Right atrium auricular region (tissue), 2 donors: ENCODE measurements at places on chromosomes 4 and X. TPM values are rescaled to one million over a fixed set of nuclear protein-coding genes. Genes with fewer than 3 reads are reported as not detected.

DNA sequence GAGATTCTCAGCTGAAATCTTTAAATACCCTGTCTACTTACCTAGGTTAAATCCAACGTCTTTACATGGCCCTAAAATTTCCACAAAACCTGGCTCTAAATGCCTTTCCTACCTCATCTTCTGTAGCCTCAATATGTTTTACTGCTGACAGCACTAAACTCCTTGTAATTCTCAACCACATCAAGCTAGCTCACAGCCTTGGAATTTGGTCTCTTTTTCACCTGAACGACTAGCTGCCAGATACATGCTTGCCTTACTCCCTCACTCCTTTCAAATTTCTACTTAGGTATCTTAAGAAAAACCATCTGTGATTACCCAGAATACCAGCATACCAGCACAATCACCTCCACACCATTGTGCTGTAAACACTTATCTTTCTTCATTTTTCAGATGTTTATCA, 635.6 kb upstream of the PCDH10 start:
- no peak for DNase-seq

Gene BEX1
- 49.2 TPM for total RNA-seq

- no peak for DNase-seq
These were observed 168.1 kb upstream of the MAP3K15 start for GRCh38 chrX:19683358-19683757.

DNA sequence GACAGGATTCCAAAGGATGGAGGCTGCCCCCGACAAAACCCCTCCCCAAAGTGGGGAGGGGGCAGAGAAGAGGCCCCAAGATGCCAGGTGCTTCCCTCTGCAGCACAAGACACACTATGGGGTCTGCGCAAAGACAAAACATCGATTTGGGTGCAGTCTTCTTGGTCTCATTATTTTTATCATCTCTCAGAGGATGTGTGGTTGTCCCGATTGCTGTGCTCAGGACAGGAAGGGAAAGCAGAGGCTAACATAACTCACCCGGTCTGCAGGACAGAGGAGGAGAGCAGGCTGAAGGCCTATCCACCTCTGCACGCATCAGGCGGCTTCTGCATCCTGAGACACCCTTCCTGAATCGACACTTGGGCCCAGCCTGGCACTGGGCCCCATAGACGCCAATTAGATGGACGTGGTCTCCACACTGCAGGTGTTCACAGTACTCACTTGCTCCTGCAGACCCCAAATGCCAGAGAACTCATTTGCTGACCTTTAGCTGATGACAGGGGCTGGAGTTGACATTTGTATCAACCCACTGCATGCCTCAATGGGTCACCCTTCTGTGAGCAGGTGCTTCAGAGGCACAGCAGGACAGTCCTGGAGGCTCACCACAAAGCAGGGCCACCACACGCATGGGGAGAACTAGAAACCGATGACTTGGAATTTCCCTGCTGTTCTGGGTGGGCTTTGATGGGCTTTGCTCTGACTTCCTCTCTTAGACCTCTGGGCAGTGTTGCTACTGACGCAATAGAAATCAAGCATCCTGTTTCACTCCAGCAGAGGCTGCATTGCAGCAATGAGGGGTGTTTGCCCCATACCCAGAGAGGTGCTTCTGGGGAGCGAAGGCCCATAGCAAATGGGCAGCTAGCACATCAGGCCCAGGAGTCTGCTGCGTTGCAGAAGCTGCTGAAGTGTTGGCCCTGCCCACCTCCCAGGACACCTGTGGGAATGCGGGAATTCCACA, 96.3 kb upstream of the ENPP6 start:
- DNase-seq = peak; percentile 58

GRCh38 chrX:18461431-18461830, 36.0 kb downstream of the CDKL5 start:
- no peak for DNase-seq

Gene MAGEC3
- total RNA-seq = not detected

Gene GRIA2
- total RNA-seq = not detected

Gene AFF2
- 3.2 TPM for total RNA-seq

Gene CTAG2
- not detected for total RNA-seq

- DNase-seq = no peak
These were observed 23.4 kb downstream of the CCNI start for GRCh38 chr4:77052352-77052751.

- no peak for DNase-seq
These were observed 147.2 kb upstream of the MBNL3 start for GRCh38 chrX:132636080-132636479.

Gene CDS1
- 0.30 TPM for total RNA-seq

- no peak for DNase-seq
These were observed 2.1 kb downstream of the ASMTL start for GRCh38 chrX:1450361-1451161.

Gene MTCP1
- total RNA-seq = 0.85 TPM

Gene PRMT9
- total RNA-seq = 5.0 TPM

Gene RGN
- 7.3 TPM for total RNA-seq

Gene CRMP1
- 1.1 TPM for total RNA-seq

Gene SLC26A1
- total RNA-seq = not detected

- no peak for DNase-seq
These were observed 202.9 kb upstream of the NPY2R start for GRCh38 chr4:155005395-155006090.

DNA sequence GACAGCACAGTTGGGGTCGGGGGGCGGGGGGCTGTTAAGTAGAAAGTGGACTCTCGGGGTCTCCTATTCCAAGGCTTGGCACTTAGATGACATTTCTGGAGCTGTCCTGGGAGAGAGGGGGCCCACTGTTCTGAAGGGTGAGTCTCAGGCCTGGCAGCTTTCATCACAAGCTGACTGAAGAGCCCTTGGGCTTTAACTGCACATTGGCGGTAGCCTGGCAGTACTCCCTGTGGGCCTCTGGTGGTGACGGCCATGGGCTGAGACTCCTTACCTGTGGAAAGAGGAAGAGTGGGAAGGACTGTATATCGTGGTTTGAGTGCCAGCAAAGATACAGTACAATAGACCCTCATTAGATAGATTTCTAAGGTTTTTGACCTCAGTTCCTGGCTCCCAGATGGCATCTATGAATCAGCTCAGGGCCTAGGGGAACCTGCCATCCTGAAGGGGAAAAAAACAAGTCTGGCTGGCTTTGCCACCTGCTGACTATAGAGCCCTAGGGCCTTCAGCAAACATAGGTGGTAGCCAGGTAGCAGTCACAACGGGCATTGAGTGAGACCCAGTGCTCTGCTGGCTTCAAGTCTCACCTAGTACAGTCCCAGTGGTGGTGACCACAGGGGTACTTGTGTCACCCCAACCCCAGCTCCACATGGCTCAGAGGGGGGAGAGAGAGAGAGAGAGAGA, 87.9 kb downstream of the ANKRD17 start:
- no peak for DNase-seq

DNA sequence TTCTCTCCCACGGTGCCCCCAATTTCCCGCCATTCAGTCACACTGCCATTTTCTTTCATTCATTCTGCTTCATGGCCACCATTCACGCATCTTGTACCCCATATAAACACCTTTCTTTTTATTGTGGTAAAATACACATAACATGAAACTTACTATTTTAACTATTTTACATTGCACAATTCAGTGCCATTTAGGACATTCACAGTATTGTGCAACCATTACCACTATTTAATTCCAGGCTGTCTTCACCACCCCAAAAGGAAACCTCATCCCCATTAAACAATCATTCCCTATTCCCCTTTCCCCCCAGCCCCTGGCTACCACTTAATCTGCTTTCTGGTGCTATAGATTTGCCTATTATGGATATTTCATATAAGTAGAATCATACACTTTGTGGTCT, 15.9 kb downstream of the SPACA5 start:
- DNase-seq = no peak

- DNase-seq = no peak
These were observed 549.0 kb upstream of the GRID2 start for GRCh38 chr4:91754716-91755115.

DNA sequence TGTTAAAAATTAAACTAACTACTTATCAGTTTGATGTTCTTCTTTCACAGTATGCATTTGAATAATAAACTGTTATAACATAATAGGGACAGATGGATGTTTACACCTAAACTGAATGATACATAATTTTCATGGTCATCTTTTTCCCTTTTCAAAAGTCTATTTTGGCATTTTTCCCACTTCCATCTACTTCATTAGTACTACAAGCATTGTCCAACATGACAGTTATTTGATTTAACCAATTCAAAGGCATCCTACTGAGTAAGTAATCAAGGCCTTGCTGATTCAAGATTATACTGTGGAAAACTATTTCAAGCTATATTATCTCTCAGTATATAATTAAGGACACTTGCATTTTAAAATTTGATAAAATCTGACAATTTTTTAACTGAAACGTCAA, 212.9 kb downstream of the FAT4 start:
- no peak for DNase-seq

Gene NIPAL1
- 0.63 TPM for total RNA-seq

- no peak for DNase-seq
These were observed 549.4 kb downstream of the TLL1 start for GRCh38 chr4:166422475-166422874.

Gene SYNPO2
- total RNA-seq = 85.3 TPM

DNA sequence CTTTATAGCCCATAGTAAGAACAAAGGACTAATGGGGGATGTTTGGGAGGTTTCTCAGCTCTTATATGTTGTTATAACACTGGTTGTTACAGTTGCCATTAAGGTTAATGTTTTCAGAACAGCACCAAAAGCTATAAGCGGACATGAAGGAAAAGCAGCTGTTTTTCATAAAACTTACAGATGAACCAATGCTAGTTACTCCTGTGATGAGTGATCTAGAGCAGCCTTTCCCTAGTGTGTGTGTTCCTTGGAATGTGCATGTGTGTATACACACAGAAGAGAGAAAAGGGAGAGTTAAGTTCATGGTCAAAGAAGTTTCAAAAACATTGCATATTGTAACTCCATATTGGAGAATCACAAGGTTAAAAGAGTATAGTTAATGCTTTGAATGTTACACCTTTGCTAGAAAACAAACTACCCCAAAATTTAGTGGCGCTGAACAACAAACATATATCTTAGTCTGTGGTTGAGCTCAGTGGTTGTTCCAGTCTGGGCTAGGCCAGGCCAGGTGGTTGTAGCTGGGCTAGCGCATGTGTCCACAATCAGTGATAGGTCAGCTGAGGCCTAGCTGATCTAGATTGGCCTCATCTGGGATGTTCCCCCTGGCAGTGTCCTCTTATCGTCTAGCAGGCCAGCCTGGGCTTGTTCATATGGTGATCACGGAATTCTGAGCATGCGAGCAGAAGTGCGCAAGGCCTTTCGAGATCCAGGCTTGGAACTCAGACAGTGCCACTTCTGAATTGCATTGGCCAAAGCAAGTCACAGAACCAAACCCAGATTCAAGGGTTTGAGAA, 151.0 kb downstream of the NHS start:
- no peak for DNase-seq

DNA sequence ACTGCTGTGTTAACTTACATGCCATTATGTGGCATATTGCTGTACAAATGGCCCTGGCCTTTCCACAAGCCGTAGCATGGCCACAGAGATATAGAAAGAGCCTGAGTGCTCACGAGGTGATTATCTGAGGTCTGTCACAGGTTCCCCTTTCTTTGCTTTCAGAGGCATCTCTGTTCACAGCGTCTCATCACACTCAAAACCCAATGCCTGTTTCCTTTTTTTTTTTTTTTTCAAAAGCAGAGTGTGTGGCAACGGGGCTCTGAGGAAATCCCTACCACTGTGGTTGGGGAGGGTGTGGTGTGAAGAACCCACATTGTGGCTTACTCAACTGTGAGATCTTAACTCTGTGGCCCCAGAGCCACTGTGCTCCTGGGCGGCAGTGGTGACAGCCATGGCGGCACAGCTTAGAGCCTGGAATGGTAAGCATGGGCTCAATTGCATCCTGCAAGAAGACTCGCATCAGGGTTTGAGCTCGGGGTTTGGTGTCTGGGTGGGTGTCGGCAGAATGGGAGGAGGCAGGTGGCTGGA, 30.8 kb downstream of the RTL5 start:
- no peak for DNase-seq

DNA sequence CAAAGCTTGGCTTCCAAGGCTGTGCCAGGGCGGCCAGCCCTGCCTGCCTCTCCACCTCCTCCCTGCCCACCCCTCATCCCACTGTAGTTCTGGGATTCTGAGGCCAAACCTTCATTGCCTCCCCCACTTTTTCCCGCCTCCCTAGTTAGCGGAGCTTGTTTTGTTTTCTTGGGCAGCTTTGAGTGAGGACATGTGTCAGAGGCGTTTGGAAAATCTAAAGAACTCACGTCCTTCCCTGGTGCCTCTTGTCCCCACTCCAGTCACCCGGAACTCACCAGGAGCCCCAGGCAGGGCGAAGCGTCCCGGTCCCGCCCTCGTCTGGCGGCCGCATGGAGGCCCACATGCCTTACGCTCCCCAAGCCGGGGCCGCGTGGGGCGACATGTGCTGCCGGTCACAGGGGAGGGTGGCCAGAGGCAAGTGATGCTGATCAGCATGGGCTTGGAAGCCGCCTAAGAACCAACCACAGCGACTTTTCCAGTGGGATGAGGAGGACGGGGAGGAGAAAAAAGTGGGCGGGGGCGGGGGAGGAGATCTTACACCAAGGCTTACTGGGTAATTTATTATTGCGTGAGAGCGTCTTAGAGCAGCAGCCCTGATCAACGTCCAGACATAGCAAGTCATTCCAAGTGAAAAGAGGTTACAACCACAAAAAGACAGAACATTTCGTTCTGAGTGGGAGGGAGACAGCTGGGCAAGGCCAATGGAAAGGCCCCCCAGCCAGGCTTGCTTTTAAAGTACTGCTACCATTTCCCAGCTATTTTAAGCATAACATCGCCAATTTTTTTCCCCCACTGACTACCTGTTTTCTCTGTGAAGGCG, 48.5 kb downstream of the PRPS1 start:
- DNase-seq = peak; percentile 91

Gene PNMA3
- 0.63 TPM for total RNA-seq

- DNase-seq = no peak
These were observed 135.0 kb downstream of the RAB28 start for GRCh38 chr4:13349096-13349495.

Gene TMPRSS11F
- total RNA-seq = not detected

DNA sequence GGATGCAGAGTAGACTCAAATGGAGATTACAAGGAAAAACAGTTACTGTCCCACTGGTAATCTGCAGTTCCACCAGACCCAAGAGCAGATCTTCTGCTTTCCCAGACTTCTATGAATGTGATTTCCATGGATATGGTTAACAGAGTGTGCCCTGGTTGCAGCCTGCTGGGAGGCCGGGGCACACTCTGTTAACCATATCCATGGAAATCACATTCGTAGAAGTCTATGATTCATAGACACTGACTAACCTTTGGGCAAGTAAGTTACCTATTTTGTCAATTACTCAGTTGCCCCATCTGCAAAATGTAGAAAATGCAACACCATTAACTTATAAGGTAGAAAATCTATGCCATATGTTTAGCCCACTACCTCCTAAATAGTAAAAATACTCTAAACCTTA, 443.1 kb upstream of the PITX2 start:
- no peak for DNase-seq

Gene TCEAL2
- 20.8 TPM for total RNA-seq

DNA sequence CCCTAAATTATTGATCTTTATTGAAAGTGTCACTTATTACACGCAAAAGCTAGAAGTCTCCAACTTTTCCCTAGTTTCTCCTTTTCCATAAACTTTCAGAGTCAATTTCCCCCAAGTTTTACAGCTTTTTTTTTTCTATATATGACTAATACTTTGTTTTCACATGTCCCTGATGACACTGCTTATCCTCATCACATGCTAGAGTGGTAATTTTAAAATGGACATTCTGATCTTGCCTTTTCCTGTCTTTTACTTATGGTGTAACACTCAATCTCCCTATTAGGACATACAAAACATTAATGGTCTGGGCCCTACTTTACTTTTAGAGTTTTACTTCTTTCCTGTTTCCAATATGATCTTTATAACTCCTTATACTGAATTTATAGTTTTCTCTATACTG, 112.6 kb downstream of the ANK2 start:
- DNase-seq = no peak
